ENCODE measurements at places on chromosomes 16 and 17.

GRCh38 chr16:69443927-69444631, 19.7 kb downstream of the CYB5B start:
- DNase-seq: no peak

- peak; percentile 68 for DNase-seq
Observed at GRCh38 chr16:57807968-57808528, 5.8 kb upstream of the KIFC3 start.

GRCh38 chr17:40995116-40995515, 1.2 kb upstream of the KRTAP3-3 start:
- DNase-seq: no peak

DNA sequence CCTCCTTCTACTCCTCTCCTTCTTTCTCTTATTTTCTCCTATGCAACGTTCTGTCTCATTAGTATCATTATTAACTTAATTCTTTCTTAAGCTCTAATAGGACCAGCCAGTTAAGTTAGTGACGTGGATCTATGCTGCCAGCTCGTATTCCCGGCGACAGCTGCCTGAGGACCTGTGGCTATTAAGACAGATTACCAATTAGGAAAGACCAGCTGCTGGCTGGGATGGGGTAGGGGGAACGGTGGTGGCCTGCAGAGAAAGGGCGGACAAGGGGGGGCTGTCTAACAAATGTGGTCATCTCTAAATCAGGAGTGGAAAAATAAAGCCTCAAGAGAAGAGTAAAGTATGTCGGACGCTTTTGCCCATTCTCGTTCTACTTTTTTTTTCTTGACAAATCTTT, 770 bp upstream of the MYH3 start:
- no peak for DNase-seq

All from stimulated activated CD4-positive, alpha-beta T cell treated with anti-CD3 and anti-CD28 coated beads, Interleukin-12 subunit alpha, Interleukin-12 subunit beta, amount 100 ng/mL, for 4 hours (primary cell).